ENCODE measurements at places on chromosomes 5 and 9.

- no peak for DNase-seq
These were observed 76.6 kb downstream of the YIPF5 start for GRCh38 chr5:144093868-144094267.

GRCh38 chr5:151707567-151707966, 20.9 kb upstream of the SPARC start:
- DNase-seq, result no peak

- no peak for DNase-seq
These were observed 132.5 kb downstream of the CDH18 start for GRCh38 chr5:19855453-19855852.

DNA sequence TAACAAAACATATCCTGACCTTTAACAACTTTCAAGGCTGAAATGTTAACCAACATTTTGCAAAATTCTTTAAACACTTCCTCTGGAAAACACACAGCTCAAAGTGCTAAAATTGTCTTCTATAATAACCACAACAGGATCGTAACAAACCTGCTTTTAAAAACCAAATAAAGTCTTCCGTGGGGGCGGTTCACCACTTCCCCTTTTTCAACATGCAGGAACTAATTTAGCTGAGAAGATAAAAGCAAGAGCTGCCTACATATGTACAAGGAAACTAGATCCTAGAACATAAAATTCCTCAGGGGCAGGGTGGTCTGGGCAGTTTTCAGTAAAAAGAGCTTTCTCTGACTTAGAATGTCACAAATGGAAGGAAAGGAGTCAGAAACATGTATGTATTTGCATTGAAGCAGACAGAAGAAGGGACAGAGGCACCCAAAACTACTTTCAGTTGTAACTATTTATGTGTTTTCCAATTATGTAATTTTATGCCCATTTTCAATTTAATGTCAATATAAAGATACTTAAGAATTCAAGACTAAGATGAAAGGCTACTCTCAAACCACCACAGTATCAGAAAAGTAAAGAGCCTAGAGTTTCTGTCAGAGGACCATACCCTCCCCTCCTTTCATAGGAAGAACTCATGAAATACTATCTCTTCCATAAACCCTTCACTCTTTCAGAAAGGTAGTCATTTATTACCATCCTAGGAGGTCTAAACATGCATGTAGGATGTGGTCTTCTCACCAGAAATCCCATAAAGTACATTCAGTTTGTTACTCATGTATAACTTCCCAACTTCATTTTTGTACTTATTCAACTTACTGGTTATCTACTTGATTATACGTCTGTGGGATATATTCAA, 185.9 kb upstream of the RASA1 start:
- DNase-seq, result no peak

DNA sequence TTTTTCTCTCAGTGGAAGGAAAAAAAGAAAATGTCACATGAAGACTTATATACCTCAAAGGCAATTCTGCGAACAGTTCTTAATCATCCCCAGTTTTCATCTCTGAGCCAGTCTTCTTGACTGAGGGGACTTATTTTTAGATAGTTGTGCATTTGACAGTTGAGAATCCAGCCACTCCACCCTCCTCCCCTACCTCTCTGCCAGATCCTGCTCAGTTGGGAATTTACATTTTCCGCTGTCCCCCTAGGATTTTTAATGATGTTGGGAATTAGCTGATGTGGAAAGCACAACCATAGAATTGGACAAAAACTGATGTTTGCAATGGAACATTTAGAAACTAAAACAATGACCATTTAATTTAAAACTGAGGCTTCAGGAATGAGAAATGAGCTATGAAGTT, 194.3 kb upstream of the PIK3R1 start:
- no peak for DNase-seq

GRCh38 chr9:80400624-80401230, 829.0 kb downstream of the TLE4 start:
- DNase-seq, result no peak

GRCh38 chr9:138111607-138112006, 234.0 kb downstream of the CACNA1B start:
- DNase-seq, result no peak

- DNase-seq, result no peak
These were observed 16.8 kb downstream of the TXNDC8 start for GRCh38 chr9:110320651-110321445.

- no peak for DNase-seq
These were observed 69.4 kb downstream of the EBF1 start for GRCh38 chr5:159030357-159030756.

DNA sequence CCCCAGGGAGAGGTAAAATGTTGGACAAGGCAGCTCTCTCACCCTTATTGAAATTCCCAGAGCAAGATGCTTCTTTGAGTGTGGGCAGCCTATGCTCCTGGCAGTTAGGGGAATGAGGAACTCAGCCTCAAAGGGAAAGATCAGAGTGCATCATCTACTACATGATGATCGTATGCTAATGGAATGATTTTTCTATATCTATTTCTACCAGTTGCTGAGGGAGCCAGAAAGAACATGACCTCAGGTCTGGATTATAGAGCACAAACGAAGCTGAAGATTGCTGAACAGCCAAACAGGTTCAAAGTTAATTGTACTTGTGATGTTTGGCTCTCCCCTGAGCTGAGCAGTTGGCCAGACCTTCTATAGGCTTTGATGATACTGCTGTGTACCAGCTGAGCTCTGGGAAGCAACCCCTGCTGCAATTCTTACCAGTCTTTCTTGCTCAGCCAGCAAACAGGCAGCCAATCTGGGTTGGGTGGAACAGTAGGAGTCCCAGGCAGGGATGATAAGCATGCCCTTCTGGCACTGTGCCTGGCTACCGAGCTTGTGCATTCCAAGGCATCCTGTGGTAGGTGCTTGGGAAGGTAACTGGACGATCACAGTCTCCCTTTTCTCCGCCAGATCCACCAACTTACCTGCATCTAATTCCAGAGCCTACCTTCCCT, 10.3 kb upstream of the FBXL7 start:
- DNase-seq, result no peak
